ENCODE measurements at places on chromosomes 11 and 22.

- no peak for DNase-seq
These were observed 72.7 kb downstream of the AMBRA1 start for GRCh38 chr11:46520971-46521745.

DNA sequence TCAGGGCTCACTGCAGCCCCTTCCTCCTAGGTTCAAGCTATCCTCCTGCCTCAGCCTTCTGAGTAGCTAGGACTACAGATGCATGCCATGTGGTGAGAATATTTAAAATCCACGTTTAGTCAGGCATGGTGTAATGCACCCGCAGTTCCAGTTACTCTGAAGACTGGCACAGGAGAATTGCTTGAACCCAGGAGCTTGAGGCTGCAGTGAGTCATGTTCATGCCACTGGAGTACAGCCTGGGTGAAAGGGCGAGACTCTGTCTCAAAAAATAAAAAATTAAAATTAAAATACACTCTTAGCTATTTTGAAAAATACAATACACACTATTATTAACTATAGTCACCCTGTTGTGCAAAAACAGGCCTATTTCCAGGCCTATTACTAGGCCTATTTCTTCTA, 38.4 kb downstream of the NOX4 start:
- DNase-seq, result no peak

DNA sequence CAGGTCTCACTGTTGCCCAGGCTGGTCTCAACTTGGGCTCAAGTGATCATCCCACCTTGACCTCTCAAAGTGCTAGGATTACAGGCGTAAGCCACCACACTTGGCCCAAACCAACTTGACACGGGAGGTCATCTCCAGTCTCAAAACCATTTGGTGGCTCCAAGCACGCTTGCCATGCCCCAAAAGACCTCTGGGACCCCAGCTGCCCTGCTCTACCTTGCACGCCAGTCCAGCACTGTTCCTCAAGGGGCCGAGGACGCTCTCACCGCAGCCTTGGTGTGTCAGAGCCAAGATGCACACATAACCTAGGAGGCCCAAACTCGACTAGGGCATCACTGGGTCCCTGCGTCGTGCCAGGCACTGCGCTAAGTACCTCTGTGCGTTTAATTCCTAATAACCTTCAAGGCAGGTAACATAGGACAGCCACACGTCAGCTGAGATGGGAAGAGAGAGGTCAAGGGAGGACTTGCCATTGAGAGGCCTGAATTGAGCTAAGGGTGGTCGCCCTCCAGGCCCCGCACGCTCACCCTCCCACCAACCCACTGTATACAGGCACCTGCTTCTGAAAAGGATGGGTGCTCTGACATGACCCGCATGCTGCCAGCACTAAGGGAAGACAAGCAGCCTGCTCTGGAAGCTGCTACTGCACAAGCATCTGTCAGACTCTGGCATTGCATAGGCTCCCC, 4.6 kb upstream of the GAS2L1 start:
- DNase-seq, result no peak

DNA sequence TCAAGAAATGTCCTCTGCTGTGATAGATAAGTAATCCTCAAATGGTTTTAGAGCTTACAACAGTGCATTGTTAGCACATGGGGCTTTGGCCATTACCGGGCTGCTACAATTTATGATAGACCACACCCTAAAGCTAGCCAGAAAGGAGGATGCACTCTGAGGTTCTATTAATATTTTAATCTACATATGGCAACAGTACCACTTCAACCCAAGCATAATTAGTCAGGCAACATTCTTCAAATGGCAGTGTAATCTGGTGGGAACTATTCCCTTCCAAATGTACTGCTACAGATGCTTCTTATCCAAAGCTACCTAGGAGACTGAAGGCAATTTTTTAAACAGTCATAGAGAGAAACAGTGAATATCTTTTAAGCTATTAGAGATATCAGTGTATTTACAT, 697.6 kb downstream of the KCNA4 start:
- DNase-seq, result no peak

DNA sequence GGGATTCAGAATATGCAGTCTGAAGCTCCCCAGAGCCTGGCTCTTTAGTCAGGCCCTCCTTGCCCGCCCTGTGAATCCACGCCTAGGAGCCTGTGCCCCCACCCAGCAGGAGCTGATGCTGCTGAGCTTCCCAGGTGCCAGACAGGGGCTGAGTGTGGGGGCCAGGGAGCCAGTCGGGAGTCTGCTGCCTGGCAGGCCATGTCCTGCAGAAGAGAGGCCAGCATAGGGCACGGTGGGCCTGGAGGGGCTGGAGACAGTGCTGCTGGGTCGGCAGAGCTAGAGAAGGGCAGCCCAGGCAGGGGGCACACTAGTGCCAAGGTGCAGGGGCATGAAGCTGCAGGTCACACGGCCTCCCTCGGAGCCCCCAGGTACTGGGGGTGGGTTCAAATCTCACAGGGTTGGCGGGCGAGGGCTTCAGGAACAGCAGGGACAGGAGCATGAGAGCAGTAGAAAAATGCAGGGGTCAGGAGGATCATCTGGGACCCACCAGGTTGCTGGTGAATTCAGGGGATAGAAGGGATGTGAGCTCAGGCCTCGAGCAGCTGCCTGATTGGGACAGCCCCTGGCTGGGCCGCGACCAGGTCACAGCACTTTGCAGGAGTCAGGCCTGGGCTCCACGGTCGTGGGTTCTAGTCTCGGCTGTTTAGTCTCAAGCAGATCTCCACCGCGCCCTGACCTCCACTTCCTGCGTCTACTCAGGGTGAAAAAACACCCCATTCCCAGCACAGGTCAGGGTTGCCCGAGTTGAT, 4.1 kb upstream of the SEPTIN5 start:
- no peak for DNase-seq

DNA sequence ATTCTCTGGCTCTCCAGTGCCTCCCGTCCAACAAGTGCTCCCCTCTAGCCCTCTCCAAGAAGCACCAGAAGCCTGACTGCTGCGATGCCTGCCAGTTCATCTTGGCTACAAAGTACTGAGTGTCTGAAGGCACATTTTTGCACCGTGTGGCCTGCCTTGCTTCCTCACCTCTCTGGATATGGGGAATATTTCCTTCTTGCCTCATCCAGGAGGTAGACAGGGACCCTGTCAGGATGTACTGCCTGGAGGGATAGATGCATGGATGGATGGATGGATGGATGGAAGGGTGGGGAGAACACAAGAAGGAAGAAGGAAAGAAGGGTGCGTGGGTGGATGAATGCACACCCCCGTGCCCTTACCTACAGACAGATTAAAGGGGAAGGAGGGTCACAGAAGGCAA, 27.6 kb downstream of the KCTD17 start:
- peak; percentile 11 for DNase-seq

Data from T-helper 2 cell treated with Interferon-gamma antibody and Interleukin-4, amounts not matched to agents 5 μg/mL and 100 μg/mL, for 36 hours (primary cell).